Activated CD8-positive, alpha-beta memory T cell treated with anti-CD3 and anti-CD28 coated beads, Interleukin-2, amount 50 U/mL, for 4 hours (primary cell): ENCODE measurements at places on chromosomes 5 and 9.

- DNase-seq, result peak; percentile 49
Measured at GRCh38 chr5:65076251-65076869, 307.6 kb downstream of the CWC27 start.

- DNase-seq, result no peak
Measured at GRCh38 chr5:69467442-69468225, 25.0 kb upstream of the OCLN start.

- DNase-seq, result no peak
Measured at GRCh38 chr5:156051972-156052371, 275.0 kb upstream of the SGCD start.

GRCh38 chr9:77495834-77496671, 152.1 kb downstream of the GNA14 start:
- no peak for DNase-seq

- DNase-seq, result no peak
Measured at GRCh38 chr5:10595672-10596309, 31.9 kb downstream of the ANKRD33B start.

DNA sequence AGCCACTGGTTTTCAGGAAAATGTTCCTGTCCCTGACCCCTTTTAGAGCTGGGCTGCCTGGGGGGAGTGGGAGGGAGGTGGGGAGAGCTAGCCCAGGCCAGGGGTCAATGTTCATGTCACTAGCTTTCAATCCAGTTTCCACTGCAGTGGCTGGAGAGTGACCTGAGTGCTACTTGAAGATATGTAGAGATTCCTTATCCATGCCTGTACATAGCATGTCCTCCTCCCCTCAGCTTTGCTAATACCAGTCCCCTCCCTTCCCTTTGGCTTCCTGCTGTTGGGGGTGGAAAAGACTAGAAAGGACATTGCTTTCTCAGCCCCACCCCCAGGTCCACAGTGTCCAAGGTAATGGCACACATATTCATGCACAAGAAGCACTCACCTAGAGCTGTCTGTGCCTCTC, 7.8 kb downstream of the DNAJB5 start:
- no peak for DNase-seq
